Esophagus squamous epithelium (tissue), 5 donors: ENCODE measurements at places on chromosomes 12 and 14. TPM values are rescaled to one million over a fixed set of nuclear protein-coding genes. Genes with fewer than 3 reads are reported as not detected.

The ABHD4 gene
- 32.4 TPM for total RNA-seq

The TMEM253 gene
- not detected for total RNA-seq

The GPRC5D gene
- not detected for total RNA-seq

The C12orf50 gene
- total RNA-seq, result not detected

The SLC25A21 gene
- 2.1 TPM for total RNA-seq

The KRT82 gene
- not detected for total RNA-seq

The STAB2 gene
- total RNA-seq, result not detected

The YLPM1 gene
- total RNA-seq, result 26.8 TPM

- no peaks in the 10 kb centered on the region for H3K36me3 ChIP-seq
- H3K27me3 ChIP-seq, result no peaks in the 10 kb centered on the region
- H3K4me1 ChIP-seq, result no peaks in the 10 kb centered on the region
- DNase-seq, result no peak
- no peak overlapping the region for H3K27ac ChIP-seq
- H3K4me3 ChIP-seq, result no peak overlapping the region
These were observed 146.1 kb downstream of the METTL25 start for GRCh38 chr12:82504409-82504808.

DNA sequence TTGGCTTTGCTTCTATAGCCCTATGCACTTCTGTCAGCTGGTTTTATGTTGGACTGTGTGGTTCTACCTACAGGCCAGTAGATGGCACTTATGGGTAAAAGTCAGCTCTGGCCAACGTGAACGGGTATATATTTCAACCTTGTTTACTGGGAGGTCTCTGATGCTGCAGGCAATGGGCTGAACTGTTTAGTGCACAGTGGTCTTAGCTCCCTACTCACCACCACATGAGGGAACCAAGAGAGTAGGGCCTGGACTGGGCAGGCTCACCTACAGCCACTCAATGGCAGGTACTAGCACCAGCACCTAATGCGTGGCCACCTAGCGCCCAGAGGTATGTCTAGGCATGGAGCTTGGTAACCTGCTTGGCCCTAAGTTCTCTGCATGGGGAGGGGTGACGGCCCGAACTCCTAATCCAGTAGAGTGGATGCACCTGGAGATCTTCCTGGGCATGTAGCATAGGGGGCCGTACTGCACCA, 481.8 kb downstream of the TMEM117 start:
- H3K27ac ChIP-seq, result no peak overlapping the region
- no peak overlapping the region for H3K4me3 ChIP-seq
- H3K4me1 ChIP-seq, result no peaks in the 10 kb centered on the region
- no peaks in the 10 kb centered on the region for H3K27me3 ChIP-seq
- DNase-seq, result no peak

DNA sequence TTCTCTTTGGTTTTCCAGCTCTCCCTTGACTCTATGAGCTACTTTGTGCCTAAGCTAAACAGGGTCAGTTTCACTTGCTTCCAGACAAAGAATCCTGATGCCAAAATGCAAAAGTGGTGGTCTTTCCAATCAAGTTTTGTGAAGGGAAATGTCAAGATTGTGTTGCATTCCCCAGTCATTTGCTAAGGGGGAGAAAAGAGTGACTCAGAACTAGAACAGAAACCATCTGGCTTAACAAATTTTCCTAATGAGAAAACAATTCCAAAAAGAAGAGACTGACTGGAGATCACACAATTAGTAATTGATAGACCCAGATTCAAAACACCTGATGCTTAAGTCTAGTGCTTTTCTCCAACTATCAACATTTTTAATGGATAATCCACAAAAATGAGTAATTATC, 235.1 kb upstream of the DIO2 start:
- no peaks in the 10 kb centered on the region for H3K36me3 ChIP-seq
- no peak overlapping the region for H3K27ac ChIP-seq
- no peak for DNase-seq
- no peaks in the 10 kb centered on the region for H3K4me1 ChIP-seq
- H3K4me3 ChIP-seq, result no peak overlapping the region

DNA sequence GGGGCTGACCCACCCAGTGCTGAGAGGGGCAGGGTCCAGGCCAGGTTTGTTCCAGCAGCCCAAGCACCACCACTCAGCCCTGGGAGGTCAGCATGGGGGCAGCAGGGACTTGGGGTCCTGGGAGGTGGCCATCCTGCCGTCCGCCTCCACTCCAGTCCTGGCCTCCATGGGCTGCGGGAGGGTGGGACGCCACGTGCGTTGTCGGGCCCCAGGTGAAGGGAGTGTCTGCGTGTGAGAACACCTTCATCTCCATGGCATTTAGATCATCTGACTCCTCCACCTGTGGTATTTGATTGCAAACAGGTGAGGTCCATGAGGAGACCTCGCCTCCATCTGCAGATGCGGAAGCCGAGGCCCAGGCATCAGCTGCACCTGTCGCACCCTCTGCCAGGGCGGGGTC, 44.1 kb downstream of the FBRSL1 start:
- H3K27me3 ChIP-seq, result no peaks in the 10 kb centered on the region
- H3K4me3 ChIP-seq, result no peak overlapping the region
- no peaks in the 10 kb centered on the region for H3K36me3 ChIP-seq
- no peaks in the 10 kb centered on the region for H3K4me1 ChIP-seq
- no peak for DNase-seq
- H3K27ac ChIP-seq, result no peak overlapping the region

GRCh38 chr12:104944252-104944651, 13.8 kb downstream of the SLC41A2 start:
- no peak for DNase-seq
- no peaks in the 10 kb centered on the region for H3K4me1 ChIP-seq
- H3K27ac ChIP-seq, result no peak overlapping the region
- no peaks in the 10 kb centered on the region for H3K27me3 ChIP-seq

DNA sequence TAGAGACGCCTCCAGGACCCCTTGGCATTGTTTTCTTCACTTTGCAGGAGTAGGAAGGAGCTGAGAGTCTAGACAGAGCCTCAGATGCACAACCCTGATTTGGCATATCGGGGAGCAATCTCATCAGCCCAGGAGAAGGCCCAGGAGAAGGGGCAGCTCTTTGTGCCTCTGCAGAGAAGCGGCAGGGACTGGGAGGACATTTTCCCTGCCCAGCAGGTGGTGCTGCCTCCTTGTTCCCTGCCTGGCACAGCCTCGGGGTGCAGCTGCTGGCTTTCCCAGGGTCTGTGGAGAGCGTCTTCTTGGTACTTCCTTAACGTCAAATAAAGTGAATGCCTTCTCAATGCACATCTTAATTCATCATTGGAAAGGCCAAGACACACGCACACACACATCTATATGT, 419.5 kb downstream of the TMEM121 start:
- no peaks in the 10 kb centered on the region for H3K4me1 ChIP-seq
- no peaks in the 10 kb centered on the region for H3K27me3 ChIP-seq
- no peak overlapping the region for H3K4me3 ChIP-seq
- H3K36me3 ChIP-seq, result no peaks in the 10 kb centered on the region

DNA sequence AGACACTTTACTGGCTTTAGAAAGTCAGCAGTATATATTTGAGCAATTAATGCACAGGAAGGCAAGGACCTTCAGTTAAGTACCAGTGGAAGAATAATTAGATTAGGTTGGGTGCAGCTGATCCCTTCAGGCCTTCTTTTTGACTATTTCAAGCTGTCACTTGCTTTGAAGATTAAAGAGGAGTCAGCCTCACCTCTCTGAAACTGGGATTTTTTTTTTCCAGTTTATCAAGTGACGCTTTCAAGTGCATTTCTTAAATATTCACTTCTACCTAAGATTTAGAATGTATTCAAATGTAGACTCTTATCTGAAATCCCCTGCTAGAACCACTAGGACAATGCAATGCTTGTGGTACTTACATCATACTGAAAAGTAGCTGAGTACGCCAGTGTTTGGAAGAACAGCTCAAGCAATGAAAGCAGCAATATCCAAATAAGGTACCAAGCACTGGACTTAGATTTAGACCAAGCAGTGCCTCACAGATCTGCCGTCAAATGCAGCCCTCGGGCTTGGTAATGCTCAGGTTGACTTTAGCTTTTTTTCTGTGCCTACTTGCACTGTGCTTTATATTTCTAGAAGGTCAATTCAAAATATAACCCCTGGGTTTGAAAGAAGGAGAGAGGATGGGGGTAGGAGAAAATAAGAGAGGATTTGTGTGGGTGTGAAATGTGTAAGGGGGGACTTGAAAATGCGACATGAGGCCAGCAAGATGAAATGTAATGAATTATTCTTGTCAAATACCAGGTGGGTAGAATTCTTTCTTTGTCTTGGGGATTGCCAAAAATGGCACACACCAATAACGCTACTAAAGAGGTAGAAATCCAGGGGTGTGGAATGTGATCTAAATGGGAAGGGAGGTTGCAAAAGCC, 3.7 kb upstream of the FERMT2 start:
- peaks cover 5% of the 10 kb centered on the region for H3K4me1 ChIP-seq
- H3K4me3 ChIP-seq, result peak overlapping the region; percentile 44
- no peak for DNase-seq
- H3K36me3 ChIP-seq, result no peaks in the 10 kb centered on the region

- no peak for DNase-seq
- H3K4me1 ChIP-seq, result no peaks in the 10 kb centered on the region
- no peak overlapping the region for H3K4me3 ChIP-seq
- no peaks in the 10 kb centered on the region for H3K27me3 ChIP-seq
These were observed 43.9 kb upstream of the ACTN1 start for GRCh38 chr14:69023035-69023434.

DNA sequence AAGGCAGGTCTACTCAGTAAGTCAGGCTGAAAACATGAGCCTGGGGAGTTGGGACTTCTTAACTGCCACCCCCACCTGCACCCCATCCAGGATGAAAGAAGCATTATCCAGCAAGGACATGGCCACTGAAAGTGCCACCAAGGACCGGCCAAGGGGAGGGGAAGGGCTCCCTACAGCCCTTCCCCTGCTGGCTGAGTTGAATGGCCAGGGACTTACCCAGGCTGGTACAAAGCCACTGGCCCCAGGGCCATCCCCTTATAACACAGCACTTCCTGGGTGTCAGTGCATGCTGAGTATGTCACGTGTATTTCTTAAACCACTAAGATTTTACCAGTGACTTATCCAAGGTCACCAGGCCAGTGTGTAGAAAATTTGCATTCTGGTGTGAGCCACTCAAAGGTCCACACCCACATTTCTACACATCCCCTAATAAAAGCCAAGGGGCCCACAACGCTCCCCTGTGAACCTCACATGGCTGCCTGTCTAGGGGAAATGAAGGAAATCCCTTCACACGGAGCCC, 29.3 kb upstream of the ZFP36L1 start:
- no peaks in the 10 kb centered on the region for H3K27me3 ChIP-seq
- H3K4me3 ChIP-seq, result no peak overlapping the region
- H3K36me3 ChIP-seq, result no peaks in the 10 kb centered on the region
- H3K27ac ChIP-seq, result peak overlapping the region; percentile 10
- H3K4me1 ChIP-seq, result peaks cover 39% of the 10 kb centered on the region
- DNase-seq, result no peak

- DNase-seq, result no peak
- H3K27me3 ChIP-seq, result peaks cover 5% of the 10 kb centered on the region
- H3K36me3 ChIP-seq, result no peaks in the 10 kb centered on the region
- peaks cover 17% of the 10 kb centered on the region for H3K4me1 ChIP-seq
- no peak overlapping the region for H3K27ac ChIP-seq
- H3K4me3 ChIP-seq, result no peak overlapping the region
These were observed 7.4 kb downstream of the TTC6 start for GRCh38 chr14:37602605-37603453.

- H3K27ac ChIP-seq, result peak overlapping the region; percentile 87
- no peak overlapping the region for H3K4me3 ChIP-seq
- DNase-seq, result no peak
- H3K4me1 ChIP-seq, result peaks cover 44% of the 10 kb centered on the region
- H3K36me3 ChIP-seq, result no peaks in the 10 kb centered on the region
These were observed 26.0 kb downstream of the PPFIBP1 start for GRCh38 chr12:27549801-27550652.

GRCh38 chr14:38078393-38078792, 129.3 kb upstream of the SSTR1 start:
- no peak for DNase-seq
- H3K36me3 ChIP-seq, result no peaks in the 10 kb centered on the region
- no peaks in the 10 kb centered on the region for H3K27me3 ChIP-seq
- H3K4me3 ChIP-seq, result no peak overlapping the region
- H3K4me1 ChIP-seq, result no peaks in the 10 kb centered on the region

- no peaks in the 10 kb centered on the region for H3K27me3 ChIP-seq
- no peaks in the 10 kb centered on the region for H3K4me1 ChIP-seq
These were observed 55.6 kb downstream of the GPR65 start for GRCh38 chr14:88060576-88060975.

DNA sequence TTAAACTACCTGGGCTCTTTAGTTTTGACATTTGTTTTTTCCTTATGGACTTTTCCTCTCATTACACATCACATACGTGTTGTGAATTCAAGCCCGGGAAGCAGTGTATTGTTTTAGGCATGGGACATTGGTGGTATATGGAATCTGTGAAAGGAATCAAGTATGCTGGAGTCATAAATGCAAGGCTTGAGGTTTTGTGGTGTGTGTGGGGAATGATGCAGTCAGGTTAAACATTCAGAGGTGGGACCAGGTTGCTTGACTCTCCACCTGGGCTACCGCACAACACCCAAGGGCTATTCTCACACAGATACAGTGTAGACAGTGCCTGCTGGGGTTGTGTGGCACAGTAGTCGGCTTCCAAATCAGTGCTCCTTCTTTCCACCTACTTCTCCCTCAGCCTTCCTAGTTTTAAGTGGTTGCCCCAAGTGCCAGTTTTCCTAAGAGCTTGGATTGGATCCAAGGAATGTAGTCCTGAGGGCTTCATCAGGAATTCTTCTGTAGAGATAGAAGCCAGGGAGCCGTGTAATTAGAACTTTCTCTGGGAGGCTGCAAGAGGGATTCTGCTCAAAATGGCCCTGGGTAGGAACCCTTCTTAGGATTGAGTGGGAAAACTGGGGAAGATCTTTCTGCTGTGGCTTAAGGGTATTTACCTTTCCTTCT, 243.7 kb downstream of the C12orf75 start:
- H3K36me3 ChIP-seq, result no peaks in the 10 kb centered on the region
- H3K4me1 ChIP-seq, result no peaks in the 10 kb centered on the region
- H3K27ac ChIP-seq, result no peak overlapping the region

DNA sequence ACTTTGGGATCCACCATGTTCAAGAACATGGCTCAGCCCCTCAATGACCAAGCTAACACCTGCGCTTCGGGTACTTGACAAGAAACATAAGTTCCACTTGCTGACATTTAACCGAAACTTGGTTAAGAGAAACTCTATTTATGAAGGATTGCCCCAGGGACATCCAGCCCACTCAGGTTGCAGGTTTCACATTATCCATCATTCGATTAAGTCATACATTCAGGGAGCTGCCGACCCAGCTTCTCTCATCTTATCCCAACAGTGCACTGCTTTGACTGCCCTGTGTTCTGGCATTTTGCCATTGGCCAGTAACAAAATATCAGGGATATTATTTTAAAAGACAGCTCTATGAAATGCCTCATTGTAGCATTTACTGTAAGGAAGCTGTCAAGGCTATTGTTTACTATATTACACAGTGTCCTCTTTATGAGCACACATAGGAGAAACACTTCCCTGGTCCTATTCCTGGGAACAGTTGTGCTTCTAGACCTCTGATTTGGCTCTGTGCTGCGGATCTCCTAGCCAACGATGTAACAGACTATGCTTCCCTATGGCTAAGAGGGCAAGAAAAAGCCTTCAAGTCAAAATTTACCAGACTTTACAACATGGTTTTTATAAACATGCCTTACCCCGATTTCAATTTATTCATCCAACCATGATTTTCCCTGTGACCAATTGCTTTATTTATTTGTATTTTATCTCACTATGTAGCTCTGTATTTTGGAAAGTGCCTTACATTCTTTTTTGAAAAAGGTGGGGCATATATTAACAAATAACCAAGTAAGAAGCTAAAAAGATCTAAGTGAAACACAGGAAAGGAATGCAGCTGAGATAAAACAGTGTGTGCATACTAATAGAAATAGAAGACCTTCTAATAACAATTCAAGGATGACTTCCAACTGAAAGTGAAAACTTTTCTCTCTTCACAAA, 109.3 kb downstream of the ITPR2 start:
- H3K27ac ChIP-seq, result peak overlapping the region; percentile 78
- H3K27me3 ChIP-seq, result no peaks in the 10 kb centered on the region
- no peak for DNase-seq
- H3K4me3 ChIP-seq, result no peak overlapping the region
